ENCODE measurements at places on chromosomes 6 and 20.

GRCh38 chr20:63023936-63024571 lies 17.3 kb upstream of the BHLHE23 start:
- DNase-seq, result no peak

DNA sequence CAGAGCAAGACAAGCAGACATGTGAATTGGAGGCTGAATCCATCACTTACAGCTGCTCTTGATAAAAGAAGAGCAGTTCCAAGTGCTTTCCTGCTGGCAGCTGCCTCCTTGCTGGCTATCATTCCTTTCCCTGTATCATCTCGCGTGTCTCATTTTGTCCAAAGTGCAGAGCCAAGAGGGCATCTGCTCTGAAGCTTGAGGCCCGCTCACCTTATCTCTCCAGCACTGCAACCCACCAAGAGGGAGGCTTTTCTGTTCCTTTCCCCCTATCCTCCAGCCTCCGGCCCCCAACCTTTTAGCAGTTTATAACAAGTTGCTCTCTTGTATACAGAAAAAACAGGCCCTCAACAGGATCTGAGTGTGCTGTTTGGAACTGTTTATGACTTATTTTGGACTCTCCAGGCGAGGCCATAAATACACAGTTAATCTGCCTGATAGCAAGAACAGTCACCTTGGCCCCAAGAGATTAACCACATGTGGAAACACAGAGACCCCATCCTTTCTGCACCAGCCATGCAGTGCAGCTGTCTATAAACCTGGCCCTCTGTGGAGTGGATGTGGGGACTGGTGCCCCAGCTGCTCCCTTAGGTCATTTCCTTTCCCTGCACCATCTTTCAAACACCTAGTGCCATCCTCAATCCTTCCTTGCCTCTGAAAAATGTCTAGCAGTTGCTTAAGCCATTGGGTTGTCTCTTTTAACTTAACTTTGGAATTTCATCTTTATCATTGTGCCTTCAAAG lies 172.5 kb upstream of the FERMT1 start:
- DNase-seq, result no peak

GRCh38 chr20:62676976-62677375 lies 31.7 kb upstream of the NTSR1 start:
- no peak for DNase-seq

GRCh38 chr6:77455271-77455670 lies 8.0 kb downstream of the HTR1B start:
- DNase-seq, result no peak

- DNase-seq, result no peak
These were observed 166.8 kb upstream of the FOXQ1 start for GRCh38 chr6:1144842-1145767.

- DNase-seq, result no peak
These were observed 570.2 kb downstream of the PRKN start for GRCh38 chr6:162157167-162157870.

DNA sequence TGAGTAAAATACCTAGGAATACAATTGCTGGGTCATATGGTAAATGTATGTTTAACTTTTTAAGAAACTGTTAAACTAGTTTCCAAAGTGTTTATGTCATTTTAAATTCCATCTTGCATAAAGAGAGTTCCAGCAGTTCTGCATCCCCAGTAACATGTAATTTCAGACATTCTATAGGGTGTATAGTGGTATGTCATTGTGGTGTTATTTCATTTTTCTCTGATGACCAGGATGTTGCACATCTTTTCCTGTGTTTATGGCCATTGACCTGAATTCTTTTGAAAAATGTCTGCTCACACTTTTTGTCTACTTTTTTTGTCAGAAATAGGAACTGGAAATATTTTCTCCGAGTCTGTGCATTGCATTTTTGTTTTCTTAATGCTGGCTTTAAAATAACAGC lies 128.9 kb downstream of the TMEM200A start:
- peak; percentile 30 for DNase-seq

DNA sequence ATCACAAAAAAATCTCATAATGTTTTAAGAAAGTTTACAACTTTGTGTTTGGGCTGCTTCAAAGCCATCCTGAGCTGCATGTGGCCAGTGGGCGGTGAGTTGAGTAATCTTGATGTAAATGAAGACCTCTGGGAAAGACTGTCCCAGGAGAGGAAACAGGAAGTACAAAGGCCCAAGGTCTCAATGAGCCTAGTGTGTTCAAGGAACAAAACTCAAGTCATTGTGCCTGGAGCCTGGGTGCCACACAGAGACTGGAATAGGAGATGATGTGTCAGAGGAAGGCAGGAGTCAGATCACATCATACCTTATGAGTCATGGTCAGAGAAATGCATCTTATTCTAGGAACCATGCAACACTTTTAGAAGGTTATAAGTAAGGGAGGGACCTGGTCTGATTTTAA lies 51.5 kb downstream of the COL19A1 start:
- peak; percentile 100 for DNase-seq

GRCh38 chr6:23650676-23651075 lies 475.3 kb upstream of the NRSN1 start:
- DNase-seq, result no peak

DNA sequence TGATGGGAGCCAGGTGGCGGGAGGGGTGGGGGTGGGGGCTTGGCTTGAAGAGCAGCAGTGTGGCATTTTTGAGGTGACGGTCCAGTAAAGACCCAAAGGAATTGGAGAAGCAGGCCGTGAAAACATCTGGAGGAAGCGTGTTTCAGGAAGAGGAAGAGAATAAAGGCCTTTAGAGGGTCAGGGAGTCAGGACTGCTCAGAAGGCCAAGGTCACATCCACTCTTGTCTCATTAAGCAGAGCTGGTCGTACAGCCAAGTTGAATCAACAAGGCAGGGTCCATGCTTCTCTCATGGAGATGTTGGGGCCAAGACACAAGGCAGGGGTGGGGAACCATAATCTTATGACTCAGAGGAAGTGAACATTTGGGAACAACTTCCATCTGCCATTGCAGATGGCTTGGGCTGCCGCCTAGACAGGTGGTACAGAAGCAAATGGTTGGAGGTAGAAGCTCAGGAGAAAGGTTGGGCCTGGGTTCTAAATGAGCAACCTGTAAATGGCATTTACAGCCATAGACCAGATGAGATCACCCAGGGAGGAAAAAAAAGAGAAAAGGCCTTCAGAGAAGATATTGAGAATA lies 179.6 kb downstream of the TTLL2 start:
- no peak for DNase-seq

GRCh38 chr6:85089255-85089654 lies 324.9 kb upstream of the TBX18 start:
- no peak for DNase-seq

- DNase-seq, result no peak
These were observed 758.1 kb upstream of the EPHA7 start for GRCh38 chr6:94177429-94177828.

DNA sequence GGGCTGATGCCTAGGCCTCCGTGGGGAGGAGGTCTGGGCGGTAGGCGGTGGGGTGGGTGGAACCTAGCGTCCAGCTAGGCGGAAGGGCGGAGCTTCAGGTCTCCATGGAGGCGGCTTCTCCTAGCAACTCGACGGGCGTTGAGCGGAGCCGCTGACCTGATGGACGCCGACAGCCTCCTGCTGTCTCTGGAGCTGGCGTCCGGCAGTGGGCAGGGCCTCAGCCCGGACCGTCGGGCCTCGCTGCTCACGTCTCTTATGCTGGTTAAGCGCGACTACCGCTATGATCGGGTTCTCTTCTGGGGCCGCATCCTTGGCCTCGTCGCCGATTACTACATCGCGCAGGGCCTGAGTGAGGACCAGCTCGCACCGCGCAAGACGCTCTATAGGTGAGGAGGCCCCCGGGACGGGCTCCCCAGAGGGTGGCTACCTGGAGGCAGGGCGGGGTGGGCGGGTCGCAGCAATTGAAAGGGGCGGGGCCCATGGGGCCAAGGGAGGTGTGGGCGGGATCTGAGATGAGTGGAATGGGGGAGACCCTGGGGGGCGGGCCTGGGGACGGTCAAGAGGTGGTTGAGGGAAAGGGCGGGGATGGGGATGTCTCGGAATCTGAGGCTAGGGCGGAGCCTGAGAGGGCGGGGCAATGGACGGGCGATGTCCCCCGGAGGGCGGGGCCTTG lies at the start of gene RSPH9:
TSS of gene RSPH9 (plus strand) at position 97 of the 673 bp plus-strand sequence. CDS start at position 160, 63 bp downstream.
- DNase-seq, result peak; percentile 46

GRCh38 chr6:15472621-15473020 lies 190.2 kb downstream of the DTNBP1 start:
- DNase-seq, result peak; percentile 64

- DNase-seq, result no peak
These were observed 25.0 kb downstream of the IL22RA2 start for GRCh38 chr6:137148306-137149034.

- no peak for DNase-seq
These were observed 489.7 kb upstream of the CDH4 start for GRCh38 chr20:60762386-60762785.

- DNase-seq, result no peak
These were observed 32.8 kb downstream of the SLC13A3 start for GRCh38 chr20:46618316-46619100.

DNA sequence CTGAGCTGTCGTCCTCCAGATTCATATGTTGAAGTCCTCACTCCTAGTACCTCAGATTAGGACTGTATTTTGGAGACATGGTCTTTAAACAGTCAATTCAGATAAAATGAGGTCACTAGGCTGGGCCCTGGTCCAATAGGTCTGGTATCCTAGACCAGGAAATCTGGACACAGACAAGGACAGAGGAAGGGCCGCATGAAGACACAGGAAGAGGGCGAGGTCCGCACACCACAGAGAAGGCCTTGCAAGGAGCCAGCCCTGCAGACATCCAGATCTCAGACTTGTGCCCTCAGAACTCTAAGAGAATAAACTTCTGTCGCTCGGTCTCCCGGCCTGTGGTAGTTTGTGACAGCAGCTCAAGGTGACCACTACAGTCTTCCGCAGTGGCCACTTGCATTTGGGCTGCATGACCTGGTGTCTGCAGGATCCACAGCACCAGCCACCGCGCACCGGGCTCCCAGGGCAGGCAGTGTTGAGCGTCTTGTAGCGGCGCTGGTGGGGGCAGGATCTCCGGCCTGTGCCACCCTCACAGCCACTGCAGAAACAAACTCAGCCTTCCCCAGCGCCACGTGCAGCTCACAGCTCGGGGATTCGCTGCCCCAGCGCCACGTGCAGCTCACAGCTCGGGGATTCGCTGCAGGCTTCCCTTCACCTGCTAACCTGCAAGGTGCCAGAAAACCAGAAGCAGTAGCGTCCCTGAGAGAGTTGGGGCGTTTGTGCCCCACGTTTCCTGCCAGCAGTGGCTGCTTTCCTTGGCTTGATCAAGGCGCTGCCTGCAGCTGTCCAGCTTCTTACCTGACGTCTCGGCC lies 6.0 kb upstream of the RBM38 start:
- peak; percentile 26 for DNase-seq

DNA sequence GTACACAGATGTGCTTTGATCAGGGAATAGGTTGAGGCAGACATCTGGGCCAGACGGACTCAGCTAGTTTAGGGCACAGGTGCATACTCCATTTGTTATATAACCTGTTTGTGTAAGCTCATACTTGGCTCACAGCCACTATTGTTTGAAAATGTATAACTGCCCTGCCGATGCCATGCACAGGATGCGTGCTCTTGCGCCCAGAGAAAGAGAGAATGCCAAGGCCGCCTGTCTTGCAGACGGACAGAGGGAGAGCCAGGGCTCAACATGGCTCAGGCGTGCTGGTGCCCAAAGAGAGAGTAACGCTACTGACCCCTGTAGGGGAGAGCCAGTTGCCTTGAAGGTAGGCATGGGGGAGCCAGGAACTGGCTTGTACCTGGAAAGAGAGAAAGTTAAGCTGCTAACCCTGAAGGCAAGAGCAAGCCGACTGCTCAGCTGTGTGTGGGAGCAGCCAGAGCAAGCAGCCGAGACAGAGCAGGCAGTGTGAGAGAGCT lies 57.7 kb downstream of the FAM229B start:
- no peak for DNase-seq

DNA sequence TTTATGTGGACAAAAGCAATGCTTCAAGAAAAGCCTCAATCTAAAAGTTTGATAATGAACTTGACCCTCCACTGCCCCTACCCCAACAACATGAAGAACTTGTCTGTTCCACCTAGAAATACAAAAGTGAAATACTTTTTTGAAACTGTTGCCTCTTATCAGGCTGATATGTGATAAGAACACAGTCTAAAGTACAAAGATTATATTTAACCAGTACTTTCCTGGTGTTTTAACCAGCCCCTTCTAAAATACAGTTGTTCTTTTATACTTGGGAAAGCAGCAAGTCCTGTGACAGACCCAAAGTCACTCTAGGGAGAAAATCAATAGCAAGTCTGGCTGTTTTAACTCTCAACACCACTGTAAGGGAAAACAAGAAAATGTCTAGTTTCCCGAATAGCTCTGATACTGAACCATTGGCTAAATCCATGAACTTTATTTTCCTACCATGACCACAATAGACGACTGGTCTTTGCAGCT lies 6.6 kb downstream of the OARD1 start:
- no peak for DNase-seq

DNA sequence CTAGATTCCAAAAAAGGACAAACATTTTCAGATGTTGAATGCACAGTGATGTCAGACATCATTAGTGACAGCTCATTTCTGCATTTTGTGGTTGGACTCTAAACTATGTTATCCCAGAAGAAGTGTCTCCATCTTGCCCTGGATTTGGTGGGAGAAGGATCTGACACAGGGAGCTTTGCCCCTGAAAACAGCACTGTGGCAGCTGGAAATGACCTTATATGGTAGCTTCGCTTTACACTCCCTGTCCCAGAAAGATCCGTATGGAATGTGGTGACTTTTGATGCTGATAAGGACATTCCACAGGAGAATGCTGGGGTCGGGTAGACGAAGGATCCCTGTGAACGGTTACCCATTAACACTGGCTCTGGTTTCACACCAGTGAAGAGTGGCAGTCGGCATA lies 87.2 kb upstream of the EDN1 start:
- no peak for DNase-seq

DNA sequence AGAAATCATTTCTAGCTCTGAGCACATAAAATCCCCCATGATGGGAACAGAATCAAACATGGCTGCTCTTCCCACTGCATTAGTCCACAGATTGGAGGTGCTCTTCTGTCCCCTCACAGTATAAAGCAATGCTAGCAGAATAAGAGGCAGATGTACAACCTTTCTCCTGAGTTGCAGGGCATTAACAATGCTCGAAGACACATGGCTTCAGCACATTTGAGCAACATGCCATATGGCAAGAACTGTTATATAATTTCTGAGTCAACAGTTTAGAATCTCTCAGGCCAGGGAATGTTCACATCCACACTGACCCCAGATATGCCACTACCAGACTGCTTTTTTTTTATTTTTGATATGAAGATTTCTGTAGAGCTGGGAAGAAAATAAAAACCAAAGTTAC lies 119.6 kb downstream of the KIF13A start:
- DNase-seq, result no peak

- DNase-seq, result no peak
These were observed 274.2 kb downstream of the CDH26 start for GRCh38 chr20:60232380-60232779.

- no peak for DNase-seq
These were observed 30.4 kb upstream of the MROH8 start for GRCh38 chr20:37209661-37210314.

- no peak for DNase-seq
These were observed 29.6 kb downstream of the RRBP1 start for GRCh38 chr20:17652411-17652810.

GRCh38 chr6:11514672-11515071 lies 22.9 kb upstream of the TMEM170B start:
- no peak for DNase-seq

- DNase-seq, result no peak
These were observed 280 bp downstream of the SPATA2 start for GRCh38 chr20:49915118-49915379.
